Stimulated activated CD4-positive, alpha-beta T cell treated with anti-CD3 and anti-CD28 coated beads, Interleukin-15, amount 100 ng/mL, for 48 hours (primary cell): ENCODE measurements at places on chromosomes 2 and 18.

- no peak for DNase-seq
These were observed 258.6 kb downstream of the SRBD1 start for GRCh38 chr2:45352506-45352905.

DNA sequence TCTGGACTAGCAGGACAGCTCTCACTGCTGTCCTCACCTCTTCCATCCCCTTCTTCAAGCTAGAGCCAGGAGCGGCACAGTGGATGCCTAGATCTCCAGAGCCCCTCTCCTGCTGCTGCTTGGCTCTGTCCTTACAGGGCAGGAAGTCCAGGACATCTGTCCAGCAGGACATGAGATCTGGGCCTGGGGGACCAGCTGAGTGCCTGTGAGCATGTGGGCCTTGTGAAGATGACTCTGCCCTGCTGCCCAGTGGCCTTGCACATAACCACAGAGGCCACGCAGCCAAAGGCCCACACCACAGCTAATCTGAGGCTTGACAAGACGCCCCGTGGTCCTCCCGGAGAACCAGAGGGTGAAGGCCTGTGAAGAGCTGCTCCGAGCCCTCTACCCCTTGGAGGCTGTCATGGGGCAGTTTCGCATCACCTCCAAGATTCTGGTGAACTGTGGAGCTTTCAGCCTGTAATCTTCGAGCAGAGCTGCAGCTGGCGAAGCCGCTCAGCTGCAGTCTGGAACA lies 516.7 kb upstream of the HS6ST1 start:
- no peak for DNase-seq

GRCh38 chr2:20303966-20304365 lies 46.7 kb downstream of the PUM2 start:
- no peak for DNase-seq

DNA sequence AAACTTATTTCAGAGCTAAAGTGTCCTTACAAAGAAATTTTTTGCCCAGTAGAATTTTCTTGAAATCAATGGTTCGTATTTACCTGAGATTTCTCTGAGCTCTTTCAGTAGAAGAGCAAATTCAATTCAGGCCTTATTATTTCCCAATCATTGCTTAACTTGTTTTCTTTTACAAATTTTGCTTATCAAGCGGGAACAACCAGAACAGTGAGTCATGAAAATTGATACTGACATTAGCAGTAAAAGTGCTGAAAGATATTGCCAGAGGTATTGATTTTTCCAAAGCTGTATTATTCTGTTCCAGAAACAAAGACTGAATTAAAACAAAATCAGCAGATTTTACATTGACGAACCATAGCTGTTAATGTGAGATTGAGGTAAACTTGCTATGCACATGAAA lies 10.1 kb upstream of the RIOK3 start:
- no peak for DNase-seq

DNA sequence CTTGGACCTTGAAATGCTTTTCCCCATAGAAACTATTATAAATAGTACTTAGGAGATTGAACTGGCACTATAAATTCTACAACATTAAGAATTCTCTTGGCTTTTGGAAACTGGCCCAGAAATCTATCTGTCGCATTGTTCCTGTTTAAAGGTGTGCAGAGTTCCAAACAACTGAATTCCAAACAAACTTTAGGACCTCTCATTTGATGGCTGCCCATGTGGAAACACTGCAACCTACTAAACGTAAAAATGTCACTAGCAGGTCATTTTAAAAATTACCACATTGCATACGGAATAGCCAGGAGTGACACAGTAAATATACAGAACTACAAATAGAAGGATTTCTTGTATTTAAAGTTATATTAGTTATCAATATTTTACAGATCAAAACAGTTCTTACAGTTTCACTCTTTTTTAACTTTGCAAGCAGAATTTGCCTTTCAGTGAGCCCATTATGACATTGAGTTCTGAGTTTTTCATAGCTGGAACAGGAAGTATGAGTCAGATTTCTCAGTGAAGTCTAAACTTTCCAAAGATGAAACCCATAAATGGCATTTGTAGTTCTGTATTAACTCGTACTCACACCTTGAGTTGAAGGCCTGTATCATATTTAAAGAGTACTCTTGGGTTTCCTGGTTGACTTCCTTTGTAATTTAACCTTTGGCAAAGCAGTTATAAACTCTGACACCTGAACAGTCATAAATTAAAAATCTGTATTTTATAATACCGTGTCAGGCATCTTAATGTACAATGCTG lies 142.3 kb upstream of the BOD1L2 start:
- DNase-seq: no peak

GRCh38 chr2:100955226-100955625 lies 46.9 kb upstream of the RPL31 start:
- DNase-seq: no peak

DNA sequence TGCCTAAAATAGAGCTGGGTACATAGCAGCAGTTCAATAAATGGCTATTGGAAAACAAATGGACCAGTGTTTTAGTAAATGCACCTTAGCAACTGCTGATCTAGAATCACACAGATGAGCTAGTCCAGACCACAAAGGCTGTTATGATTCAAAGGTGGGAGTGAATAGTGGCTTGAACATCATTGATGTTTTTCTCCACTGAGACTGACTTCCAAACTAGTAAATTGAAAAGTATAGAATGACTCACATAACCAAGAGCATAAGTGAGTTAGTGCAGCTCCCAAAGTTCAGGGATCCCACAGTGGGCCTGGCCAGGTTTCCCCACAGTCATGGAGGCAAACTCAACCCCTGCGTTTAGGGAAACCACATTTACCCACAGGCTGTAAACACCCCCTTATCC lies 106.7 kb upstream of the YPEL5 start:
- no peak for DNase-seq

DNA sequence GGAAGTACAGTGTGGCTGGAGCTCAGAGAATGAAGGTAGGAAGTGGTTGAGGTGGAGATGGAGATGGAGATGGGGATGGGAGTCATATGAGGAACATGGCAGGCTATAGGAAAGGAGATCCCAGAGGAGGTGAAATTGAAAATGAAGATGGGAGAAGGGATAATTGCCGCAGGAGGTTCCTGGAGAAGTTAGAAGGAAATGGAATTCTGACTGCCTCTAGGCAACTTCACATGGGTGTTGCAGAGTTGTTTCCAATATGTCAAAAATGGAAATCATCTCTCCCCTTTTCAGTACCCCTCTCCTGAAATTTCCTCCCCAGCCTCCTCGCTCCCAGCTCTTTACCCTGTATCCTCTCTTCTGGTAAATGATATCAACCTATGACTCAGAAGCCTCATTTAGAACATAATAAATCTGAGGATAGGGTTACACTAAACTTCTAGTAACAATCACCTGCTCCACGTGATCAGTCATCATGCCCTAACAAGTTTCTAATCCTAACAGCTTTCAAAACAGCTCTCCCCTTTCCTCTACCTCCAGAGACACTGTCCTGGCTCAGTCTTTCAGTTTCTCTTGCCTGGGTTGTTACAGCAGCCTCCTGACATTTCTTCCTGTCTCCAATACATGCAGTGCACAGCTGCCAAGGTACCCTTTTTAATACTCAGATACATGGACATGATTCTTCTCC lies 201.9 kb upstream of the RBMS1 start:
- no peak for DNase-seq

- no peak for DNase-seq
These were observed 279.7 kb downstream of the NRXN1 start for GRCh38 chr2:50752237-50752636.

GRCh38 chr2:88738271-88738670 lies 46.8 kb downstream of the RPIA start:
- DNase-seq: no peak

DNA sequence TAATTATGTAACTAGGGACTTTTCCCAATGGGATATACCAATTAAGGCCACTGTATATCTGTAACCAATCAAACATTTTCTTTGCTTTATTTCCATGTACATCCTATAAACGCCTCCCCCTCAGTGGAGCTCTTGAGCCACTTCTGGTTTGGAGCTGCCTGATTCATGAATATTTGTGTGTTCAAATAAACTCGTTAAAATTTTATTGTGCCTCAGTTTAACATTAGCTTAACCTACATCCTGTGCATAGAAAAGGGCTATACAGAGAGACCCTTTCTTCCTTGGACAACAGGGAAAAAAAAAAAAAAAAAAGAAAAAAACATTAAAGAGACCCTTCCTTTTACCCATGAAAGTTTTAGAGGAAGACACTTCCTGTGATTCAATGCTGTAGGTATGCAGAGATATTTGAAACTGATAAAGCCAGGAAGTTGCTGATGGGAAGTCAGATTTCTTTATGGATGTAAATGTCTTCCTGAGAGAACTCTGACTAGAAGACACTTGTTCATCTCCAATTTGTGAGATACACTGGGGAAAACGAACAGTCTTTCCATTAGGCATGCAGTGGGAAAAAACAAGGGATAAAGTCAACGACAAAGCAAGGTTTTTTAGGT lies 614.6 kb upstream of the SOX11 start:
- no peak for DNase-seq

DNA sequence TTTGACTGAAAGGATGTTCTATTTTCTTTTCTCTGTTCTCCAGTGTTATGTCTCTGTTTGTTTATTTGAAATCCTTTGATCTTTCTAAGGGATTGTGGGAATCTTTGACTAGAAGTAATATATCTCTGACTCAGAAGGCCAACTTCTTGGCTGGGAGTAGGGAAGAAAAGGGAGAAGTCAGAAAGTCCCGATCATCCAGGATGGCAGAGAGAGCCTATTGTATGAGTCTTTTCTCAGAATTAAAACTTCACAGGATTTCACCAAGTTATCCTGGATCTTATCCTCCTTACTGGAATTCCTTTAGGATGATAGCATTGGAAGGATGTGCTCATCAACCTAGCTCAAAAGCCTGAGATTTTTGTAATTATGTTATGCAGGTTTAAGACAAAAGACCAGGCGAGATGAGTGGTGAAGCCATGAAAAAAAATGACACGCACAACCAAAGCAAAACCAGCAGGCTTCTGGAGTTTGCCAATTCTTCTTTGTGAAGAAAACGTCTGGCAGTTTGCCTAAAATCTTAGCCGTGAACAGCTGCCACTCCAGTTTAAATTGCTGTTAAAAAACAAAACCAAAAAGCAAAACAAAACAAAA lies 383.6 kb upstream of the SMIM21 start:
- DNase-seq: no peak

- DNase-seq: no peak
These were observed 42.7 kb downstream of the SETBP1 start for GRCh38 chr18:44723411-44723810.

- no peak for DNase-seq
These were observed 29.7 kb downstream of the GNLY start for GRCh38 chr2:85723707-85724360.

DNA sequence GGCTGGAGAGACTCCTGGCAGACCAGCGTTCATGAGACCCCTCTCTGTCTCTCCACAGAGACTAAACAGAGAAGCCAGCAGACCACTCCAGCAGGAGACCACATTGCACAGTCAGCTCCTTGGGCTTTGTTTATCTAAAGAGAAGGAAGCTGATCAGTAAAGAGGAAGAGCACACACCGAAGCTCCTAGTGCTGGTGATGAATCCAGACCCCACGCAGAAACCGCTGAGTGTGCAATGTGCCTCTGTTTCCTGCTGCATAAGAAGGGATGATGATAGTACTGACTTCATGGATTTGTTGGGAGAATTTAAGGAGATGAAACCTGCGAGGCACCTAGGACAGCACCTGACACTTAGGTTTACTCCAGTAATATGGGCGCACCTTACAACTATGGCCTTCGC lies 544.1 kb upstream of the ID2 start:
- no peak for DNase-seq

GRCh38 chr2:37896319-37896718 lies 28.8 kb upstream of the RMDN2 start:
- no peak for DNase-seq

- no peak for DNase-seq
These were observed 97.7 kb downstream of the ARHGAP15 start for GRCh38 chr2:143226714-143227541.

DNA sequence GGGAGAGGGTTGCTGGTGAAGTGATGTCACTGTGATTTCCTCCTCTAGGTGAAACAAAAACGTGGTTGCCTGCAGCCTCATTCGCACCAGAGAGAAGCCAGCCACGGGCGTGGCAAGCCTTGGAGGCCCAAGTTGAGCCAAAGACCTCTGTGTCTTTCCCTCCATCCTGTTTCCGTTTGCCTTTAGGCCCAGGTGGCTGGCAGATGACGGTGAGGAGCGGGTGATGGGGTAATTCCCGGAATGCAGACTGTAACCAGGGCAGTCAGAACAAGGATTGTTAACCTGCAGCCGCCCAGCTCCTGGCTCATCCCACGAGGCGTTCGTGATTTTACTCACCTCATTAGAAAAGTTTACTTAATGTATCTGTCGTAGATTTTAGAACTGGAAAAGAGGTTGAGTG lies 14.4 kb downstream of the CTIF start:
- DNase-seq: no peak

- no peak for DNase-seq
These were observed 601.5 kb upstream of the GCFC2 start for GRCh38 chr2:76312236-76312635.

DNA sequence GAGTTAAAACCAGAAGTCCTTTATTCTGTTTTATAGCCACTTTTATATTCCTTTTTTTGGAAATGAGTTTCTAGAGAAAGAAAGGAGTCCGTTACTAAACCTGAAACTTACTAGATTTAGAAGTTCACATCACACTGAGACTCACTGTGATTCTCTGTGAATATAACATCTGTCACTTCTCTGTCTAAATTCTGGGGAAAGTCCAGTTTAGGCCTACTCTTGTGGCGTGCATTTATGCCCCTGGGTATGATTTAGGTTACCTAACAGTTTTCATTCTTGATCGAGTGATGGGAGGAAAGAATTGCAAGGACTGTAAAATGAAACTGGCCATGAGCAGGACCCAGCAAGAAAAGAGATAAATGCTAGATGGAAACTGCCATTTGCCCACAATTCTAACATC lies 449.6 kb downstream of the SPAG16 start:
- DNase-seq: no peak

GRCh38 chr2:239671916-239672849 lies 271.4 kb upstream of the HDAC4 start:
- no peak for DNase-seq

DNA sequence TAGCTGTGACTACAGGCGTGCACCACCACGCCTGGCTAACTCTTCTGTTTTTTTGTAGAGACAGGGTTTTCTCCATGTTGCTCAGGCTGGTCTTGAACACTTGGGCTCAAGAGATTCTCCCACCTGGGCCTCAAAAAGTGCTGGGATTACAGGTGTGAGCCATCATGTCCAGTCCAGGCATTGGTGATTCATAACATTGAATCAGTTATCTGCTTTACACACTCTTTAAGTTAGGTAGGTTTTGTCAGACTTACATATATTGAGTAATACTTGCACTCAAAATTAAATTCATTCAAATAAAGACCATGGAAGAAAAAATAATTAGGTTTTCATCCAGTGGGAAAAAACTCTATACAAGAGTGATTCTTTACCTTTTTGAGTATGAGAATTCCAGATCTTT lies 93.2 kb upstream of the XPO1 start:
- DNase-seq: no peak

DNA sequence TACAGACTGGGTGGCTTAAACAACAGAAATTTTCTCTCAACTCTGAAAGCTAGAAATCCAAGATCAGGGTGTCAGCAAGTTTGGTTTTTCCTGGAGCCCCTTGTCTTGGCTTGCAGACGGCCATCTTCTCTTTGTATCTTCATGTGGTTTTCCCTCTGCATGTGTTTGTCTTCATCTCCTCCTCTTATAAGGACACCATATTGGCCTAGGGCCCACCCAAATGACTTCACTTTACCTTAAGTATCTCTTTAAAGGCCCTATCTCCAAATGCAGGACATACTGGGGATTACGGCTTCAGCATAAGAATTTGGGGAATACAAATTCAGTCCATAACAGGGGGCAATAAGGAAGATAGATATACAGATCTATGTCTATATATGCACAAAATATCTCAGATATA lies 187.9 kb downstream of the MTCL1 start:
- no peak for DNase-seq

GRCh38 chr2:188845692-188846091 lies 128.5 kb upstream of the COL3A1 start:
- DNase-seq: no peak
